ENCODE measurements at places on chromosomes 3 and 15.
A peak's percentile ranks its signal among the peaks of the same experiment; 100 is the strongest.

GRCh38 chr3:115397433-115397832, 225.9 kb upstream of the GAP43 start:
- DNase-seq, result no peak

- peak; percentile 31 for DNase-seq
Observed at GRCh38 chr3:15501126-15501525, 20.4 kb downstream of the COLQ start.

GRCh38 chr15:51181905-51182304, 87.2 kb upstream of the TNFAIP8L3 start:
- DNase-seq, result no peak

GRCh38 chr3:10160346-10160745, 4.4 kb upstream of the IRAK2 start:
- DNase-seq, result no peak

- no peak for DNase-seq
Observed at GRCh38 chr15:29792426-29793159, 29.7 kb downstream of the TJP1 start.

DNA sequence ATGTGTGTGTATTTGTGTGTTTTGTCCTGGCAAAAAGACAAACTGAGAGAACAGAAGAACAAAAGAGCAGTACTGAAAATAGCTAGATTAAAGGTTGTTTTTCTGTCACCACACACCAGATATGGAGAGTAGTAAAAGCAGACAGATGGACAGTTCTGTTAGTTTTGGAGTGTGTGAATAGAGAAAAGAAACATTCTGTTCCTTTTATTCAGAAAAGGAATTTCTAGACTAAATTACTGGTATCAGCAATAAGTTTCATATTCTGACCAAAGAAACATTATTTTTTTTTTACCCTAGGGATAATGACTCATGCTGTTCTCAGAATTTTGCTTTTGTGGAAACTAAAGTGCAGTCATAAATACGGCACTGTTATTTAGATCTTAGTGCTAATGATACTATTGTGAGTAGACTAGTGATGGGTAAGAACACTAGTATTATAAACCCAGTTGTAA, 32.9 kb downstream of the PIK3CA start:
- DNase-seq, result no peak

- DNase-seq, result no peak
Observed at GRCh38 chr3:43098761-43099160, 7.1 kb downstream of the POMGNT2 start.

DNA sequence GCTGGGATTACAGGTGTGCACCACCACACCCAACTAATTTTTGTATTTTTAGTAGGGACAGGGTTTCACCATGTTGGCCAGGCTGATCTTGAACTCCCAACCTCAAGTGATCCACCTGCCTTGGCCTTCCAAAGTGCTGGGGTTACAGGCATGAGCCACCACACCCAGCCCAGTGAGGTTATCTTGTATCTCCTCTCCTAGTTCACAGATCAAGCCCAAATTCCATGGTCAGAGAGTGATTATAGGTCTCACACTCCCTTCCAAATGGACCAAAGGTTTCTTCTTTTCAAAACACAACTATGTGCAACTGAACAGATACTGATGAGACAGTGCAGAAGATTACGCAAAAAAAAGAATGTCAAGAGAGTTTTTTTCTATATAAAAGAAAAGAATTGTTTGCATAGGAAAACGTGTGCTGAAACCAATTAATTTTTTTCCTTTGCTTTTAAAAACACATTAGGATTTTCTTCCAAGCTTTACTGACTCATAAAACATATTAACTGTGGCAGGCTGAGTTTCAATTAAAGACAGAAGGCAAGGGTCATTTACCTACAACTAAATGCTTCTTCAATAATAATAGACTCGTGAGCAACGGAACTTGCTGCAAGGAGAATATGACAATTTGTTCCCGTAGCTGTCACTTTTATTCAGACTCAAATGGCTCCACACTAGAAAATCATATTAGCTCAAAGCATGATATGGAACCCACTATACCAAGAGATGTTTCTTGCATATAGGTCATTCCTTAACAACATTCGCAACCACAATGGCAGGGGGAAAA, 30.4 kb upstream of the THUMPD3 start:
- no peak for DNase-seq

DNA sequence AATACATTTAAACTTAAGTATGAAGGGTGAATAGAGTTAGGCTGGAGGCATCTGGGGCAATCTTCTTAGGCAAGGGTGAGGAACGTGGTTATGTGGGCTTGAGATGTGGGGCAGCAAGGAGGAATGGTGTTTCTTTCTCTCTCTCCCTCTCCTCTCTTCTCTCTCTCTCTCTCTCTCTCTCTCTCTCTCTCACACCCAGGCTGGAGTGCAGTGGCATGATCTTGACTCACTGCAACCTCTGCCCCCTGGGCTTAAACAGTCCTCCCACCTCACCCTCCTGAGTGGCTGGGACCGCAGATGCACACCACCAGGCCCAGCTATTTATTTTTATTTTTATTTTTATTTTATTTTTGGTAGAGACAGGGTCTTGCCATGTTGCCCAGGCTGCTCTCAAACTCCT, 4.0 kb upstream of the MGA start:
- no peak for DNase-seq

- no peak for DNase-seq
Observed at GRCh38 chr3:171446801-171447578, 13.2 kb downstream of the TNIK start.

DNA sequence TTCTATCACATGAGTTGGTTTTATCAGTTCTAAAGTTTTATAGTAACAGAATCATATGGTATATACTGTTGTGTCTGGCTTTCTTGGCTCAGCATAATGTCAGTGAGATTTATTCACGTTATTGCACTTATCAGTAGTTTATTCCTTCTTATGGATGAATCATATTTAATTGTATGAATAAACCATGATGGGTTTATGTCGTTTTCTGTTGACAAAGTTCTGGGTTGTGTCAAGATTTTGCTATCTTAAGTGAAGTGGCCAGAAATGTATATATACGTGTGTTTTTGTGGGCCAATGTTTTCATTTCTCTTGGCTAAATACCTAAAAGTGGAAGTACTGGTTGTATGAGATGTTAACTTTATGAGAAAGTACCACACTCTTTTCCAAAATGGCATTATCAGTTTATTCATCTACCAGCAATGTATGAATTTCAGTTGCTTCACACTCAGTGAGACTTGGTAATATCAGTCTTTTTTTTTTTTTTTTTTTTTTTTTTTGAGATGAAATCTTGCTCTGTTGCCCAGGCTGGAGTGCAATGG, 112.4 kb upstream of the DCBLD2 start:
- DNase-seq, result no peak

- no peak for DNase-seq
Observed at GRCh38 chr3:172746475-172746874, 4.1 kb upstream of the ECT2 start.

GRCh38 chr3:152728231-152728980, 106.5 kb upstream of the P2RY1 start:
- no peak for DNase-seq

DNA sequence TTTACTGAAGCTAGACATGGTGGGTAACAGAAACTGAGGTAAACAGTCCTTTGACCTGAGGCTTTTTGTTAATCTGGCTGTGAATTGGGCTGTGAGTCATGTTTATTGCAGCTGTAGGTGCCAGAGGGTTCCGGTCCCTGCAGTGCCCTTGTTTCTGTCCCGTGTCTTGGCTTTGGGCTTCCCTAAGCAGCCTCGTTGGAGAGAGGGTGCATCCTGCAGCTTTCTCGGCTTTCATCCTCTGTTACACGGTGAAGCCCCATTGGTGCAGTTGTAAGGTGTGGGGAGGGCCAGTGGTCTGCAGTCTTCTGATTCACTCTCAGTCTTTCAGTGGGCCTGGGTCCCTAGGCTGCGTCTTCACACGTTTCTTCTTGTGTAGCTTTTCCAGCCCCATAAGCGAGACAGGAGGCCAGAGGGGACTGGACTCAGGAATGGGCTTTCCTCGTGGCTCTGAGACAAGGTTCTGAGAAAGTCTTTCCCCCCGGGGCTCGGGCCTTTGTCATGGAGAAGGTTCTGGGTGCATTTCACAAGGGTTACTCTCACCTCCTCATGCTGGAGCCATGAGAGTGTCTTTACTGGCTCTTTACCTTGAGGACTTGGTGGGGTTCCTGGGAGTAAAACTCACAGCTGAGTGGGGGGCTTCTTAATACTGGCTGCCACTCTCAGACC, 33.1 kb downstream of the ASB7 start:
- DNase-seq, result no peak

DNA sequence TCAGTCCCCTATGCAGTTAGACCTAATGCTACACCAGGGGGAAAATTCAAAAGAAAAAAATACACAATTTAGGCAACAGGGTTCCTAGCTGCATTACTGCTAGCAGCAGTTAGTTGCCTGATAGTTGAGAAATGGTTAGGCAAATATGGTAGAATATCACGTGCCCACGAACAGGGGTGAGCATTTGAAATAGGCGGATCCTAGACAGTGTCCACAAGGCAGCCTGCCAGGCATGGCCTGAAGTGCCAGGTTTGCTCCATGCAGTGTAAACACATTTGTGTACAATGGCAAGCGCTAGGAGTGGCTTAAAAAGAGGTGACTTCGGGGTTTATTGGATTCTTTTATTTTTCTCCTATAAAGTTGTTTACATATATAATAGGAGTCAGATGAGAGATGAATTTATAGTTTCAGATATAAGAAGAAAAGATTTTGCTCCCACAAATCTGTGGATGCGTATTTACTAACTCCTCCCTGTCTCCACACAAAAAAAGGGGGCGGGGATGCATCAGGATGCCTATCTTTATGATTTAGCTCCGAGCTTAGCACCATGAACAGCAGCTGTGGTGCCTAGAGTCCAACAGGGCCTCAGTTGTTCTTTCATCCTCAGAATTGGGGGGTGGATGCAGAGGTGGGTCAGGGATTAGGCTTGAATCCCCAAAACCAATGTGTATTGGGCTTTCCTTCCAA, 3.9 kb upstream of the TGM4 start:
- DNase-seq, result no peak

- no peak for DNase-seq
Observed at GRCh38 chr3:49902511-49903345, 945 bp downstream of the MST1R start.

DNA sequence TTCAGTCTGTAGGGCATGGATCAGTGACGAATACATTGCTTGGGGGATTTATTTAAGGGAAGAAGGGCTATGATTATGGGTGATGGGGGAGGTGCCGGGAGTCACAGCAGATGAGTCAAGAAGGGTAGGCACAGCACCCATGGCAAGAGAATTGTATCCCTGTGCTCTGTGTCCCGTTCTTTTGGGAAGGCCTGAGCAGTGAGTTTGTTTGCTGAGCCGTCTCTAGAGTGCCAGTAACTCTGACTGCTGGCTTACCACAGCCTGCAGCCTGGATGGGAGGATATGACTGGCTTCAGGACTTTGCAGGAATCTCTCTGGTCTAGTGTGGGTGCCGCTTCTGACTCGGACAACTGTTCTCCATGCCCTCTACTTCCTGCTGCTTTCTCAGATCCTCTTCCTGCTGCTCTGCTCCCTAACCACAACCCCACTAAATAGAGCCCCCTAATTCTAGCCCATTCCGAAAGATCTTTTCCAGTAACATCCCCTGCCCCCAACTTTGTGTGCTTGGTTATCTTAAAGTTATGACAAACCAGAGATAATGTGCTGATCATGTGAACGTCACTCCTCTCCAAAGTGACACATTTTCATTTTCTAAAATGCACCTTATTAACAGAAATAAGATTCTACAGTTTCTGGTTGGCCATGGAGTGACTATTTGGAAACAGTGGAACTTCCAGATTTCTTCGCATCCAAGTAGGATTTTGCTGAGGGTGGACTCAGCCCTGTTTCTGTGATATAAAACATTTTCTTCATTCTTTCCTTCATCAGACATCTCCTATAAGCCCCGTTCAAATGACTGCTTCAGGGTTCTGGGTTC, 239.0 kb downstream of the SLCO3A1 start:
- no peak for DNase-seq

GRCh38 chr3:94249491-94250079, 186.7 kb downstream of the NSUN3 start:
- peak; percentile 86 for DNase-seq

DNA sequence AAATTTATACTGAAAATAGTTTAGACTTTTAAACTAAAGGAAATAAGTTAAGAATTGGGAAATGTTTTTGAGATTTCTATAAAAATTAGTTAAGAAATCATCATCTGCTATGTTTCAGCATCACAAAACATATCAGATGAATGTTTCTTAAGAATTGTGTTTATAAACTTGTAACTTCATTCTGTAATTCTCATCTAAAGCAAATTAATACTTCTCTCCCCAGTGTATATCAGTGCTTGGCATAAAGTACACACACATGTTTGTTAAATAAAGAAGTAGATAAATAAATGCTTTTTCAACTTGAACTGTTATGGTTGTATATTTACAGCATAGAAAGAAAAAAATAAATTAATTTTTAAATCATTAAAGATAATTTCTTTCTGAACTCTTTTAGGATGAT, 245.9 kb upstream of the SLITRK3 start:
- DNase-seq, result no peak

- no peak for DNase-seq
Observed at GRCh38 chr15:78453447-78453846, 15.4 kb downstream of the IREB2 start.

DNA sequence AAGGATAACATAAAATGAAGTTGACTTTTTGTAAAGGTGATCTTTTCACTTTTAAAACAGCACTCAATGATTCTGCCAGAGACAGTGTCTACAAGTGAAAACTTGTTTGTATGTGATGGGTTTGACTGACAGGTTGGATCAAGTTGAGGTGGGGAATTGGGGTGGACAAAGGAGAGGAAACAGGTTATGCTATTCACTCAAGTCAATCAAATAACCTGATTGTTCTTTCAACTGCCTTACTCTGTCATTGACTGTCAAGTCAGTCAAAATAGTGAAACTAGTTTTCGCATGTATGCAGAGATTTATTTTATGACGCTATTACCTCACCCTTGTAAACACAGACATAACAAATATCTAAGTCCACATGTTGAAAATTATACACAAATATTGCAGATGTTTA, 187.7 kb downstream of the ROBO2 start:
- DNase-seq, result no peak

DNA sequence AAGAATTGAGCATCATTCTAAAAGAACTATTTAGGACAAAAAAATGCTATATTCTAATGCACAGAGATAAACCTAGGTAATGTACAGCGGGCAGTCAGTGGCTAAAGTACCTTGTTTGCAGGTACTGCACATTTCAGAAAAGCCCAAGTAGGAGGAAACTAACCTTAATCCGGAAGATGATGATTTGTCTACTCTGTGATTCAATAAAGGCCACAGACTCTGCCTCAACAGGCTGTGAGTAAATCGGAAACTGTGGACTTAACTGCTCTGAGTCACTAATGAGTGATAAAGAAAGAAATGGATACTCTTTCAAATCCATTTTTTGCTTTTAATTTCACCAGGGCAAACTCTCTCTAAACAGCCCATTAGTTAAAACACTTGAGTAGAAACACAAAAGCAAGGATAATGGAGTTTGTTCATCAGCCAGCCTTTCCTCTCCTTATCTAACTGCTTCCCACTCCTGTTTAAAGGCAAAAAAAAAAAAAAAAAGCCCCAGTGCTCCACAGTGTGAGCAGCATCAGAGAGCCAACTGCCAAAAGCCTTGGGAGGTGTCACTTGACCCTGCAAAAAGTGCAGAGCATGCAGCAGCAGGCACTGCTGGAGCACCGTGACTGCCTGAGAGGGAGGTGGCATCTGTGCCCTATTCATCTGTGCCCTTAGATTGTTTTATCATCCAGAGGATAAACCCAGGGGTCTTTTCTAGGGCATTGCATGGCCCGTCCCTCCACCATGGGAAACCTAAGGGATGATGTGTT, 187.7 kb downstream of the SATB1 start:
- DNase-seq, result no peak
